Progenitor cell of endocrine pancreas (in vitro differentiated cells): ENCODE measurements at places on chromosomes 1 and 21. TPM values are rescaled to one million over a fixed set of nuclear protein-coding genes. Genes with fewer than 3 reads are reported as not detected.
A peak's percentile ranks its signal among the peaks of the same experiment; 100 is the strongest.

- no peak for DNase-seq
- H3K36me3 ChIP-seq, result no peaks in the 10 kb centered on the region
- no peaks in the 10 kb centered on the region for H3K27me3 ChIP-seq
- H3K27ac ChIP-seq, result no peak overlapping the region
- H3K4me3 ChIP-seq, result no peak overlapping the region
Observed at GRCh38 chr1:101198842-101199636, 37.8 kb upstream of the S1PR1 start.

DNA sequence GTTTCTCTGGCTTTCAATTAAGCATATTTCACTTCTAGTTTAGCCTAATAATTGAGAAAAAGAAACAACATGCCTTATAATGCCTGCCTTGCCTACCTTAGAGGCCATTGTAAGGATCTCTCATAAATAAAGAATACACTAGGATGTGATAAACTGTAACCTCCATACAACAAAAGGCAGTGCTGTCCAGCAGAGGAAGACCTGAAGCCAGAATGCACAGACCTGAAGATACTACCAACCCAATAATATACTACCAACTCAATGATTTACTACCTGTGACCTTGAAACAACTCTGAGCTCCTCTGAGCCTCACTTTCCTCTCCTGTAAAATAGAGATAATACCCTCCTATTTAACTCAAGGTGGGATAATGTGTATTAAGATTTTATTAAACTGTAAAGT is 361.3 kb downstream of the TTLL7 start:
- H3K4me1 ChIP-seq, result peaks cover 9% of the 10 kb centered on the region
- H3K4me3 ChIP-seq, result no peak overlapping the region
- H3K36me3 ChIP-seq, result no peaks in the 10 kb centered on the region
- no peak for DNase-seq
- H3K27ac ChIP-seq, result no peak overlapping the region

DNA sequence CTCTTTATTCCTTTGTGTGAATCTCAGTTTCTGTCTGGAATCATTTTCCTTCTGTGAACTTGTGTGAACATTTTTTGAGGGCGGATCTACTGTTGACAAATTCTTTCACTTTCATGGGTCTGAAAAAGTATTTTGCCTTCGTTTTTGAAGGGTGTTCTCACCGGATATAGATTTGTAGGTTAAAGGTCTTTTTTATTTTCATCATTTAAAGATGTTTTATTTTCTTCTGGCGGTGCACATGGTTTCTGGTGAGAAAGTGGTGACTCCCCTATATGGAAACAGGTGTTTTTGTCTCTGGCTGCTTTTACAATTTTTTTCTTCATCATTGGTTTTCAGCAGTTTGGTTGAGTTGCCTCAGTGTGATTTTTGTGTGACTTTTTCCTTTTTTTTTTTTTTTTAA is 94.9 kb downstream of the DYRK1A start:
- H3K27me3 ChIP-seq, result no peaks in the 10 kb centered on the region
- H3K4me1 ChIP-seq, result peaks cover 41% of the 10 kb centered on the region
- no peak overlapping the region for H3K27ac ChIP-seq
- DNase-seq, result no peak
- no peaks in the 10 kb centered on the region for H3K36me3 ChIP-seq

DNA sequence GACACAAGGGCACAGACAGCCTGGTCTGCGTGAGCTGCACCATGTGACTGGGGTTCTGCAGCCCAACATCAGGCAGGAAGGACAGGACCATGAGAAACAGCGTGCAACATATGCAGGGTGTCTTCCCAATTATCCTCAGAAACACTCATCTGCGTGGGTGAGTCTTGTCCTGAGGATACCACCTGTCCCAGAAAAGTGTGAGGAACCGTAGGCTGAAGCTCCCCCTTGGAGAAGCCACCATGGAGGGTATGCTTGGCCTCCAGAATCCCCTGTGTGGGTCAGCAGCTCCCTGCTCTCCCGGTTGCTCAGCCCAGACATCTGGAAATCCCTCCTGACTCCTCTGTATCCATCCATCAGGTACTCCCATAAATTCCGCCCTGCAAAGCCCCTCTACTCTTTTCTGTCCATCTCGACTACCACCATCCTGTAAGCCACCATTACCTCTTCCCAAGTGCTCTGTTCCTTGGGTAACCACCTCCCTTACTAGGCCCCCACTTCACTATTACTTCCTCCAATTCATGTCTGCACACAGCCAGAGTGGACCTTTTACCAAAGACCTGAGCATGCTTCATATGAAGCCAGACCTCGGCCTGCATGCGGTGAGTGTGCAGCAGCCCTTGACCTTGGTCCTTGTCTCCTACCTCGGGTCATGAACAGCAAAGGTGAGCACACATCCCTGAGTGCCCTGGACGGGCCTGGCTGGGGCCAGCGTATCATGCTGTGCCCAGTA is 33.0 kb downstream of the ETS2 start:
- no peak for DNase-seq
- no peaks in the 10 kb centered on the region for H3K36me3 ChIP-seq
- H3K4me1 ChIP-seq, result peaks cover 9% of the 10 kb centered on the region
- H3K4me3 ChIP-seq, result no peak overlapping the region
- no peak overlapping the region for H3K27ac ChIP-seq
- no peaks in the 10 kb centered on the region for H3K27me3 ChIP-seq

RXFP4 gene
- total RNA-seq, result not detected in 2 replicates

HPCA gene
- 0.96 and 1.1 TPM in 2 replicates for total RNA-seq

ERI3 gene
- total RNA-seq, result 93.6 and 96.1 TPM in 2 replicates

GRCh38 chr1:5976726-5977493 is 15.3 kb downstream of the NPHP4 start:
- DNase-seq, result no peak
- peaks cover 4% of the 10 kb centered on the region for H3K4me1 ChIP-seq
- H3K4me3 ChIP-seq, result no peak overlapping the region
- no peak overlapping the region for H3K27ac ChIP-seq
- peaks cover 11% of the 10 kb centered on the region for H3K27me3 ChIP-seq

CXADR gene
- 58.1 and 65.9 TPM in 2 replicates for total RNA-seq

GRCh38 chr1:56191369-56191768 is 388.0 kb downstream of the PLPP3 start:
- no peak overlapping the region for H3K4me3 ChIP-seq
- no peaks in the 10 kb centered on the region for H3K36me3 ChIP-seq
- H3K27me3 ChIP-seq, result no peaks in the 10 kb centered on the region
- no peak overlapping the region for H3K27ac ChIP-seq

CAMK1G gene
- 2.4 and 2.7 TPM in 2 replicates for total RNA-seq

GRCh38 chr1:22557341-22557950 is 5.8 kb upstream of the EPHA8 start:
- no peaks in the 10 kb centered on the region for H3K36me3 ChIP-seq
- peaks cover 64% of the 10 kb centered on the region for H3K27me3 ChIP-seq
- peak overlapping the region; percentile 70 for H3K27ac ChIP-seq
- no peak for DNase-seq
- peaks cover 20% of the 10 kb centered on the region for H3K4me1 ChIP-seq
- peak overlapping the region; percentile 25 for H3K4me3 ChIP-seq

- no peaks in the 10 kb centered on the region for H3K4me1 ChIP-seq
- H3K4me3 ChIP-seq, result no peak overlapping the region
- peaks cover 2% of the 10 kb centered on the region for H3K27me3 ChIP-seq
- no peaks in the 10 kb centered on the region for H3K36me3 ChIP-seq
- no peak for DNase-seq
Observed at GRCh38 chr1:1462318-1462966, 9.1 kb upstream of the ATAD3B start.

DNA sequence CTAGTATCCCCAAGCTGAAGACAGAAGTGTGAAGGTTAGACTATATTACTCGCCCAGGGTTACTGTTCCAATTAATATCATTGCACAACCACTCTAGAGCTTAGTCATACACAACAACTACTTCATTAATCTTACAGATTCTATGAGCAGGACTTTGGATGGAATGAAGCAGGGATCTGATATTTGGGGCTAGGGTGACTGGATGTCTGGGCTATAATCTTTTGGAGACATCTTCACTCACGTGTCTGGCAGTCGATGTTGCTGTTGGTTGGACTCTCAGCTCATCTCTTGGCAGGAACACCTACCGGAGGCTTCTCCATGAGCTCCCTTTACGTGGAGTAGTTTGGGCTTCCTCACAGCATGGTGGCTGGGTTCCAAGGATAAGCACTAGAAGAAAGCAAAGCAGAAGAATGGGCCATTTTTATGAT is 519.2 kb upstream of the B3GALT2 start:
- no peaks in the 10 kb centered on the region for H3K36me3 ChIP-seq
- no peak overlapping the region for H3K4me3 ChIP-seq
- DNase-seq, result no peak
- no peaks in the 10 kb centered on the region for H3K27me3 ChIP-seq

GRCh38 chr1:184461321-184461720 is 74.5 kb downstream of the C1orf21 start:
- no peak for DNase-seq
- no peak overlapping the region for H3K4me3 ChIP-seq
- H3K36me3 ChIP-seq, result no peaks in the 10 kb centered on the region
- peaks cover 9% of the 10 kb centered on the region for H3K4me1 ChIP-seq
- no peak overlapping the region for H3K27ac ChIP-seq
- H3K27me3 ChIP-seq, result no peaks in the 10 kb centered on the region

LCE1E gene
- not detected in 2 replicates for total RNA-seq

HOOK1 gene
- total RNA-seq, result 51.2 and 56.1 TPM in 2 replicates

GRCh38 chr1:221717485-221717853 is 24.4 kb downstream of the DUSP10 start:
- no peak for DNase-seq
- peak overlapping the region; percentile 51 for H3K4me3 ChIP-seq
- peaks cover 4% of the 10 kb centered on the region for H3K36me3 ChIP-seq
- no peaks in the 10 kb centered on the region for H3K27me3 ChIP-seq
- H3K27ac ChIP-seq, result peak overlapping the region; percentile 97
- H3K4me1 ChIP-seq, result peaks cover 58% of the 10 kb centered on the region

LIPI gene
- not detected in 2 replicates for total RNA-seq

SIK1 gene
- 8.1 and 8.8 TPM in 2 replicates for total RNA-seq

DMBX1 gene
- not detected in 2 replicates for total RNA-seq

GRCh38 chr1:39946216-39946615 is 8.7 kb upstream of the MFSD2A start:
- peaks cover 22% of the 10 kb centered on the region for H3K27me3 ChIP-seq
- peaks cover 7% of the 10 kb centered on the region for H3K4me1 ChIP-seq
- no peak overlapping the region for H3K27ac ChIP-seq
- no peak for DNase-seq
- H3K36me3 ChIP-seq, result no peaks in the 10 kb centered on the region

DNA sequence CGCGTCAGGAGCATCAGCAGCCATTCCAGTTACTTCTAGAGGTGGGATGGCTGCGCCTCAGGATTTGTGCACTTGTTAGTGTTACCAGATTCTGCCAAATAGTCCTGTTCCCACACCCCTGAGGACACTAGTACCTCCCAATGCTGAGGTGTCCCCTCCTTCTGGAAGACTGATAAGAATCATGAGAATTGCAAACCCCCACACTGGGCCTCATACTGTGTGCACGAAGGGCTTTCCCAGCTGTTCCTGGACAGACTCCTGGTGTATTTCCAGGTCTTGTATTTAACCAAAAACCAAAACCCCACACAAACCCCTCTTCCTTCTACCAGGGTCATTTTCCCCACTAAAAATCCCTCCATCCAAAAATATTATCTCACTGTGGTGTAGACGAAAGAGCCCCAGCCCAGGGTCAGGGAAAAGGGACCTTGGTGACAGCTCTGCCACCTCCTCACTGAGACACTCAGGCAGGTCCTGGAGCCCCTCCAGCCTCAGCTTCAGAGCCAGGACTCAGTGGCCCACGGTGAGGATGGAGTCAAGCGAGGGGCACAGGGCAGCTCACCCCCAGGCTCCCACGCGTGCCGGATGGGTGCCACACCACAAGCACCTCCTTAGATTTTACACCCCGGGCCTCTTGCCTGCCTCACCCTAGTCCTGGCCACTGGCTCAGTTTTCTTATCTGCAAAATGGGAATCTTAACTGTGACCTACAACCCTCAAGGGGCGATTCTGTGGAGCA is 131.4 kb upstream of the RUNX3 start:
- no peak for DNase-seq
- no peak overlapping the region for H3K27ac ChIP-seq
- peaks cover 7% of the 10 kb centered on the region for H3K27me3 ChIP-seq

DNA sequence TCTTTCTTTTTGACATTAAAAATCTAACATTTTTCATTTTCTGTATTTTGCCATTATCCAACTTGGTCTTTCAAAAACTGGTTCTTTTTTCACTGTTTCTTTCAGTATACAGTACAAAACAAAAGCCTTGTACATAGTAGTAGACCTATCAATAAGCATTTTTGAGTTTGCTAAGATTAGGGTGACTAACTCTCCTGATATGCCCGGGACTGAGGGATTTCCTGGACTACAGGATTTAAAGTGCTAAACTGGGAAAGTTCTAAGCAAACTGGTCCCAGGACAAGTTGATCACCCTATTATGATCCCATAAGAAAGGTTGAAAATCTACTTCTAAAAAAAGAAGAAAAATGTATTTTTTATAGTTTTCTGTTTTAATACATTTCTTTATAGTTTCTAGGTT is 120.9 kb downstream of the USP25 start:
- no peak overlapping the region for H3K27ac ChIP-seq
- no peak overlapping the region for H3K4me3 ChIP-seq
- H3K27me3 ChIP-seq, result no peaks in the 10 kb centered on the region

DNA sequence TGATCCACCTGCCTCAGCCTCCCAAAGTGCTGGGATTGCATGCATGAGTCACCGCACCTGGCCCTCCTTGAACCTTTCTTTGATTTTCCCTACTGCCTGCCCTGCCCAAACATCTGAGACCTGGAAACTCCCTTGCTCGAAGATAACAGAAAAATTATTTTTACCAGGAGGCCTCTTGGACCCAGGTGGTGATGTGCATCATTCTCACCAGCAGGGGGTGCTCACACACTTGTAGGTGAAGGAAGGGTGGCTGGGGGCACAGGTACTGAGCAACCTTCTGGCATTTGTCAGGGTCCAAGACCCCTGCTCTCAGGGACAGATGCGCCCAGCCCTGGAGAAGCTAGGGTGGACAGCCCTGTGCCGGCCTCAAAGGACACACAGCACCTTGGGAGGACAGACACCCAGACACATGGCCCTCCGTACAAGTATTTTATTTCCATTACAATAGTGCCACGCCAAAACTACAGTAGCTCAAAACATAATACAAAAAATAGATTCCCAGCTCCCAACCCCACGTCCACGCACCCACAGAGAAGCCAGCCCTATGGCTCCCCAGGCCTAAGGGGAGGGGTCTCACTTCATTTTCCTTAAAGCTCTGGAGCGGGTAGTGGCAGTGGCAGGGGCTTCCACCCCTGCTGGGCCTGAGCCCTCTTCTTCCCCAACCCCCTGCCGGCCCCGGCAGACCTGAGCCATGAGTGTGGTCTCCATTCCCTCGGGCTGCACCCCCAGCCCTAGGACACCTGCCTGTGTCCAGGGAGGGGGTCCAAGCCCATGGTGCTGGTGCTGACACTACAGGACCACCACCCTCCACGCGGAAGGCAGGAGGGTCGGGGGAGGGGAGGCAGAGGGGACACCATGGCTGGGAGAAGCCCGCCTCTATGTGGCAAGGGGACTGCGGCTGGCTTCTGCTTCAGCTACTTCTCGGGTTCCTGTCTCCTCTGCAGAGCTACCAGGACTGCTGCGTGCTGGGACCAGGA is 40.4 kb upstream of the EIF4G3 start:
- H3K36me3 ChIP-seq, result peaks cover 11% of the 10 kb centered on the region
- DNase-seq, result peak; percentile 39
- no peaks in the 10 kb centered on the region for H3K27me3 ChIP-seq
- H3K27ac ChIP-seq, result peak overlapping the region; percentile 52
- no peaks in the 10 kb centered on the region for H3K4me1 ChIP-seq
- no peak overlapping the region for H3K4me3 ChIP-seq

GRCh38 chr1:41021526-41022308 is at the start of gene SLFNL1:
Gene SLFNL1, minus strand, starts transcription at chr1:41021725. Its CDS starts 1,065 bp downstream, at chr1:41020660.
- H3K27ac ChIP-seq, result peak within 1 kb of the TSS; percentile 56
- H3K4me1 ChIP-seq, result peaks cover 3% of the 10 kb centered on the region
- peaks cover 5% of the 10 kb centered on the region for H3K36me3 ChIP-seq
- H3K27me3 ChIP-seq, result no peaks in the 10 kb centered on the region
- no peak within 1 kb of the TSS for H3K4me3 ChIP-seq

GRCh38 chr1:192545896-192546521 is 29.6 kb upstream of the RGS1 start:
- no peak for DNase-seq
- no peaks in the 10 kb centered on the region for H3K36me3 ChIP-seq
- no peak overlapping the region for H3K27ac ChIP-seq

CRNN gene
- not detected in 2 replicates for total RNA-seq
